ENCODE measurements at places on chromosomes 6 and 20.

DNA sequence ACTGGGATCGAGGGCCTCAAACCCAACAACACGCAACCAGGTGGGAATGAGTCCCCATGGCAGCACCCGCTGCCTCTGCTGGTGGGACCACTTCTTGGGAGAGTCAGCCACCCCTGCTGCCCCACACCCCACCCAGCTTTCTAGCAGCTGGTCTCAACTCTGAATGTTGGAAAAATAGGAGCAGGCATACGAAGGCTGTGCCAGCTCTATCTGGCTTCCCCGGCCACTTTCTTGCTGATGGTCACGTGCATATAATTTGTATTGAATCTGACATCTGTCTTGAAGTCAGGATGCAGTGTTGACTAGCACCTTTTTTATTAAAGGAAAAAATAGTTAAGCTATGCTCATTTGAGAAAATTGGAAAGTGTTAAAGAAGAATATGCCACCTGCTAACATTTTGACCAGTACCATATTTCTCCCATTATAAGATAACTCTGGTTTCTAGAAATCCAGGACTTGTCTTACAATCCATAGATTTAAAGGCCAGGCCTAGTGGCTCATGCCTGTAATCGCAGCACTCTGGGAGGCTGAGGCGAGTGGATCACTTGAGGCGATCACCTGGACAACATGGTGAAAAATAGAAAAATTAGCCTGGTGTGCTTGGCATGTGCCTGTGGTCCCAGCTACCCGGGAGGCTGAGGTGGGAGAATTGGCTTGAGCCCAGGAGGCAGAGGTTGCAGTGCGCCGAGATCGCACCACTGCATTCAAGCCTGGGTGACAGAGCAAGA is 26.9 kb upstream of the MAPRE1 start:
- no peak for DNase-seq

- no peak for DNase-seq
These were observed 9.4 kb downstream of the TRIM10 start for GRCh38 chr6:30151580-30151979.

- DNase-seq = no peak
These were observed 50.3 kb downstream of the MYB start for GRCh38 chr6:135231469-135231844.

DNA sequence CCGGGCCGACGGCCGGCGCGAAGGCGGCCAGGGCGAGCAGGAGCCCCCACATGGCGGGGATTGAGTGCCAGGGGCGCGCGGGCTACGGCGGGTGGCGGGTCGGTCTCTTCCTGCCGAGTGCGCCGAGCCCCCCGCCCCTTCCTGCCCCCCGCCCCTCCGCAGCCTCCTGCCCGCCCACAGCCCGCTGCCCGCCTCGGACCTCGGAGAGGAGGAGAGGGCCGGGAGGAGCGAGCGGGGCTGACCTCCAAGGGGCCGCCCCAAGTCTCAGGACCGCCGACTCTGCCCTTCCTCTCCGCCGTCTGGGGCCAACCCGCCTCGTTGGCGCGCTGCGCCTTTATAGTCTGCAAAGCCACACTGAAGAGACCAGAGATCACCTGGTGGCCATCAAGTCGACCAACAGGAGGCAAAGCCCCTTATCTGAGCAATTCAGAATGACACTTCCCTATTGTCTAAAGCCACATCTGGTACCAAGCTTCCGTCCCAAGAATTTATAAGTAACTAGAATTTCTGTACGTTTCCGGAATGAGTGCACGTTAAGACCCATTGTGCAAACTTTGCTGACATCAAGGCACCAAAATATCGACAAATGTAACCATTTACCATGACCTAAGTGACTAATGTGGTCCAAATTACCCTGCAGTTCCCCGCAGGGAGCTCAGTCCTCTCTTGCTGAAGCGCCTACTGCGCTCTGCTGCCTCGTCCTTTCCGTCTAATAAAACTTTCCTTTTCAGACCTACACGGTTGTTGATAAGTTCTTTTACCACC is at the start of gene CPXM1:
Gene CPXM1 (minus strand): TSS at position 107 of the 765 bp plus-strand sequence. CDS start 55 bp downstream, at position 52.
- DNase-seq = no peak

DNA sequence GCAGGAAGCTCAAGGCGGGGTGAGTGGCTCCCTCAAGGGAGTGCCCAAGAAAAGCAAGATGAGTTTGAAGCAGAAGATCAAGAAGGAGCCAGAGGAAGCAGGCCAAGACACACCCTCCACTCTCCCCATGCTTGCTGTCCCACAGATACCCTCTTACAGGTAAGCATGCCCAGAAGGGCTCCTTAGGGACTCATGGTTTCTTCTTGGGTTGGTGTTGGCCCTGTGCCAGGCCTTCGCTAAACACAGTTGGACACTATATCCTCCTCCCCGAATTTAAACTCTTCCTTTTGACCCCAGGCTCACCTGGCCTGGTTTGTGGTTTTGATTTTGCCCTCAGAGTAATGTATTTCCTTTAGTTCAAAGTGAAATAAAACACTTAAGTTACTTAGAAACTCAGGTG is 5.1 kb downstream of the BRPF3 start:
- DNase-seq = no peak

DNA sequence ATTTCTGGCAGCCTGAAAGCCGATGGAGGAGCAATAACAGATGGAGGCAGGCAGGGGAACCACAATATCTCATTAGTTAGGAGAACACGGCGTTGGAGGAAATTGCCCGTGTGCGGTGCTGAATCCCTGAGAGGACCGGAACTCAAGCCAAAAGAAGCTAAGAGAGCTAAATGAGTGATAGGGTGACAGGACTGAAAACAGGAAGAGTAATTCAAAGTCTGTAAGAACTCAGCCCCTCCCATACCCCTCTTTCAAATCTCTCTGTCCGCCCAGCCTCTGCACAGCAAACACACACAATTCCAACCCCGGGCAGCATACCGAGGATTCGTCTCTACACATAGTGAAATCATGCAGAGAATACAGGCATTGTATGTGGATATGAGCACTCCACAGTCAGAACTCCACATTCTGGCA is 2.6 kb upstream of the IPCEF1 start:
- no peak for DNase-seq

GRCh38 chr20:41664584-41664983 is 46.4 kb upstream of the CHD6 start:
- no peak for DNase-seq

DNA sequence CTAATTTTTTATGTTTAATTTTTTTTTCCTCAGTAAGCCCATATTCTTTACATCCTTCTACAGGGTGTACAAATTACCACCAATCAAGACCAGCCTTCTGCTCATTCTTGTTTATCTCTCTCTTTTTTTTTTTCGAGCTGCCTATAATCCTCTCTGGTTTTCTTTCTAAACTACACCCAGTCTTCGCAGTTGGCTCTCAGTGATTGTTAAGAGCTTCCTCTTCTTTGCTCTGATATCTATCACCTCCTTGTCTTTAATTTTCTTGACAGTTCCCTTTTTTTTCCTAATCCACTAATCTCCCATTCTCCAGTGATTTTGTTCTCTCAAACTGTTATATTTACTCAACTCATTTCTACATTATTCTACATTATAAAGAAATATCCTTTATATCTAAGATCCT is 38.5 kb upstream of the PTPRK start:
- DNase-seq = no peak

DNA sequence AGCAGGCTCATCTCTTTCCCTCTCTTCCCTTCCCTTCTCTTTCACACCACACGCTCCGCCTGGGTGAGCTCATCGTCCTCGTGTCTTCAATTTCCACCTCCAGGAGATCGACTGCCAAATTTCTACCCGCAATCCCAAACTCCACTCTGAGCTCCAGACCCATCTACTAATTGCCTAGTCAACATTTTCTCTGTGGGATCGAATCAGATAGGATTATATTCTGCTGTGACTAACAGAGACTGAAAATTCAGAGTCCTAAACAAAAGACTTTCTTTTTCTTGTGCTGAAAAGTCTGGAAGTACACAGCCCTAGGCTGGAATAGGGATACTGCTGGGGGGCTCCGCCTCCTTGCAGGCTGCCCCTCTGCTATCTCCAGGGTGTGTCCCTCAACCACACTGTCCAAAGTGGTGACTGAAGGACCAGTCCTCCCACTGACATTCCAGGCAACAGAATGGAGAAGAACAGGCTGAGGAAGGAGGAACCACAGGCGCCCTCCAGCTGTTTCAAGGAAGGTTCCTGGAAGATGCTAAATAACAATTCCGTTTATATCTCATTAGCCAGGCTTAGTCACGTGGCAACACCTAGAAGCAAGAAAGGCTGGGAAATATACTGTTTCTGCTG is 5.0 kb upstream of the HSPA12B start:
- no peak for DNase-seq

GRCh38 chr6:33992191-33992590 is 153.7 kb downstream of the GRM4 start:
- no peak for DNase-seq

GRCh38 chr20:59729506-59729905 is 125.2 kb downstream of the PHACTR3 start:
- no peak for DNase-seq

DNA sequence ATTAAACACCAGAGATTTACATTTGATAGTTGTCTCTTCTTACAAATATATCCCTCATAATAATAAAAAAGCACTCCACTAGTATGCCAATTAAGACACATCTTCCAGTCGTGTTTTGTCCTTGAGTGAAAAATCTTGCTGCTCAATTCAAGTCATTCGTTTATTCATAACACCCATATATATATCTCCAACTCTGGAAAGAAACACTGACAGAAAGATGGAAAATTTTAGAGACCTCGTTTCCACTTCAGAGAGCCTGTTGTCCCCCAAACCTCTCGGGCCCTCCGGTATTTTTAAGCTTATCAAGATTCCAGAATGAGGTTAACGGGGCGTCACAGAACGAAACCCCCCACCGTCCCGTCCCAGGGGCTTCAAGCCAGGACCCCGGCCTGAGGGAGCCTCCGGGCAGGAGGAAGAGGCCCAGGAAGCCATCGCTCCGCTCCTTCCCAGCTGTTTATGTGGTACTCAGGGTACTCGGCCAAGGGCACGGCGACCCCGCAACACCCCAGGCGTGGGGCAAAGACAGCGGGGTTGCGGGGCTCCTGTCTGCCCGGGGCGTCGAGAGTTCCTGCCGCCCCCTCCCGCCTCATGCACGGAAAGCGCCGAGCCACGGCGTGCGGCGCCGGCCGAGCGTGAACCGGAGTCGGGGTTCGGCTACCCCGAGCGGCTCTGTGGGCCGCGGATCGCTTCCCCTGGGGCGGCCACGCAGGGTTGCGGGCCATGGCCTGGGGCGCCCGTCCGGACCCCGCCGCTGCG is 623 bp upstream of the SNX9 start:
- DNase-seq = no peak

- no peak for DNase-seq
These were observed 1.1 kb downstream of the TPX2 start for GRCh38 chr20:31740208-31740607.

GRCh38 chr20:11155156-11155756 is 481.5 kb upstream of the JAG1 start:
- DNase-seq = no peak

DNA sequence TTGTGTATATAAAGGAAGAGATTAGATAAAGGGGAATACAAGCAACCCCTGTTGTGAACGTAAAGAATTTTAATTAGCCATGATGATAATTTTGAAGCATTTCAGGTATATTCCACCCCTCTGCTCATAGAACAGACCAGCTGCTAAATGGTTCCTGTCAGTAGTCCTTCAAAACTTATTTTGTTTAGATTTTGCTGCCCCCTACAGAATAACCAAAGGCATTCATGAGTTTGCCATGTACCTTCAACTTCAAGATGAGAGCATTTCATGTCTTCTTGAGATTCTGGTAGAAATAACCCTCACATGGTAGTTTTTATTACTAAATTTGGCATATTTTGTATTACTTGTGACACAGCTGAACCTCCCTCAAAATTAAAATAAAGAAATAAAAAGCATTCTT is 1586.7 kb downstream of the HACE1 start:
- DNase-seq = no peak

- no peak for DNase-seq
These were observed 36.4 kb upstream of the MARCKS start for GRCh38 chr6:113820761-113821160.

DNA sequence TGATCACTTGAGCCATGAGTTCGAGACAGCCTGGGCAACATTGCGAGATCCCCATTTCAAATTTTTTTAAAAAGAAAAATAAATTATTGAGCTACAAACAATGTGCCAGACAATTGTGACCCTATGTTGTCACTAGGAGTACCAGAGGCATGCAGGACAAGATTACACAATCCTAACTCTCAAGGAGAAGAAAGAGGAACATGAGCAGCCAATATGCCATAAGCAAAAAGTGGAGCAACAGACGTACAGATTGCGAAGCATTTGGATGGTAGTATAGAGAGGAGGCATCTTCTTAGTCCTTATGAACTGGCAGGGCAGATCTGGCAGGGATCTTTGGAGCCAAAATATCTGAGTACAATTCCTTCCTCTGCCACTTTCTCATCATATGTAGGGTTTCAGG is 156.4 kb downstream of the OR2B2 start:
- DNase-seq = no peak

GRCh38 chr20:10686356-10687133 is 12.7 kb upstream of the JAG1 start:
- DNase-seq = no peak

Measured in activated T-cell treated with anti-CD3 and anti-CD28 coated beads for 24 hours (primary cell).